ENCODE measurements at places on chromosomes 6 and 20. TPM values are rescaled to one million over a fixed set of nuclear protein-coding genes. Genes with fewer than 3 reads are reported as not detected.

Gene PLEKHG1
- total RNA-seq, result 34.2 TPM

Gene TSPO2
- total RNA-seq, result not detected

Gene MRAP2
- total RNA-seq, result 1.0 TPM

Gene IGF2R
- total RNA-seq, result 53.5 TPM

Gene NFATC2
- 0.76 TPM for total RNA-seq

Gene VNN1
- 0.12 TPM for total RNA-seq

Gene BTN1A1
- not detected for total RNA-seq

- ATAC-seq, result no peak
Observed at GRCh38 chr20:19482726-19483125, 270.3 kb downstream of the SLC24A3 start.

GRCh38 chr6:21780679-21781078 is 187.1 kb downstream of the SOX4 start:
- no peak for ATAC-seq

DNA sequence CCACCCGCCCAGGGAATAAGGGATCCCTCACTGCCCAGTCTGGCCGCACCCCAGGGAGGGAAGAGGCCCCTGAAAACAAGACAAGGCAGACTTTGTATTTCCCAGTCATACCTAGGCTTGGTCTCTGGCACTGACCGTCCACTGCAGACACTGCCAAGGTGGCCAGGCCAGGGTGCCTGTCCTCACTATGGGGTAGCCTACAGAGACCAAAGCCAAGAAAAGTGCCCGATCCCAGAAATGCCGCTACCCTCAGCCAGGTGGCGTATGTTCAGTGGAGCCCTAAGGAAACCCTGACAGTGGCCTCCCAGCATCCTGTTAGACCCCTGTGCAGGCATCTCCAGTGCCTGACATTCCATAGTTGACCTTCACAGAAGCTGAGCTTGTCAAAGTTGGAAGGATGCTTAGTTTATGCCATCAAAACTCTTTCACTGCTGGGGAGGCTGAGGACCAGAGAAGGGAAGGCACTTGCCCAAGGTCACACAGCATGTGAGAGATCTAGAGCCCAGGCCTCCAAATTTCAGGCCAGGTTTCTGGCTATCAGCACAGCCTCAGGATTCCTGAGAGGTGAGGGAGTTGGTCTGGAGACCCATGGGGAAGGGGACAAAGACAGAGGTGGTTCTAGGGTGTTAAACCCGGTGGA is 2.5 kb downstream of the SCRT2 start:
- ATAC-seq, result no peak

- peak; percentile 4 for ATAC-seq
Observed at GRCh38 chr6:2783188-2783963, 18.2 kb downstream of the WRNIP1 start.

GRCh38 chr6:13453153-13453552 is 34.2 kb downstream of the GFOD1 start:
- no peak for ATAC-seq

- ATAC-seq, result no peak
Observed at GRCh38 chr20:4546786-4547185, 174.9 kb upstream of the PRND start.

DNA sequence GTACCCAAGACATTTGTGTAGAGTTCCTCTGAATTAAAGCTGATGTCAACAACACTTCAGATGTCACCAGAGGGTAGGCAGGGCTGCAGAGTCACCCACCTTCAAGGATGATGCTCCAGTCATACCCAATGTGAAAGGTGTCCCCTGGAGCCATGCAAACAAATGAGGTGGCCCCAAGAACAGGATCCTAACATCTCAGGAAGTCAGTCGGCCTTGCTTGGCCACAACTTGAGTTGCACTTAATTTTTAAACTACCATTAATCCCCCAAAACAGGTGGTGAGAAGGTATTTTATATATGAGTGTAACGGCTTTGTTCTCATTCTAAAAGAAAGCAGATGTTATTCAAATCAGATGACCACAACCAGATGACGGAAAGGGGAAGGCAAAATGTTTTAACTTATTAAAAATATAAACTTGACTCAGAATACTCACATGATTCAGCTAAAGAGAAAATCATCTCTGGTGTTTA is 21.1 kb upstream of the SERPINB1 start:
- ATAC-seq, result peak; percentile 43

GRCh38 chr6:68094070-68094469 is 541.0 kb upstream of the ADGRB3 start:
- ATAC-seq, result no peak

DNA sequence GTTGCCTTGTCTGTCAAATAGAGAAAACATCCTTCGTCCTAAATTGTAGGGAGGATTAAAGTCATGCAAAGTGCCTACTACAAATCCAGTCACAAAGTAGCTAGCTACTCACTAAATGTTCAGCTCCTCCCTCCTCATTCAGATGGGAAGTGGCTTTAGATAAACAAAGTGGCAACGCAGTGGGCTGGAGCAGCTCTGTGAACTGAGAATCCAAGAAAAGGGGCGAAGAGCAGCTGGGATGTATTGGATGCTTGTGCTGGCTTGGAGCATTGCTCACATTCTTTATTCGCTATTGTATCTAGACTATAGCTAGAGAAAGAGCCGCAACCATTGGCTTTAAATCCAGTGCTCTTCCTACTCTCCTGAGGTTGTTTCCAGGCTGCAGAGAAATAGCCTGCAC is 10.3 kb downstream of the MOG start:
- ATAC-seq, result no peak

- ATAC-seq, result no peak
Observed at GRCh38 chr6:159450815-159451465, 242.1 kb downstream of the SOD2 start.

DNA sequence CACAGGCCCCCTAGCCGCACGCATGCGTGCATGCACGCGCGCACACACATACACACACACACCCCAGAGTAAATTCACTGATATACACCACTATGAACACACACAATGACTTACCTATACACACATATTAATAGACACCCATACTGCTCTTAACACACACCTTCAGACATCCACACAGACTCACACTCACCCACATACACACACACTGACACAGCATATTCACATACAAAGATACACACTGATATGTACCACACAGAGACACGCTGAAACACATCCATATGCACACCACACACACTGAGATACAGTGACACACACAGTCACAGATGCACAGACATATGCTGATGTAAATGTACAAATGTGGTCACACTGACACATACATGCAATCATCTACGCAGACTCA is 5.6 kb downstream of the SGK2 start:
- no peak for ATAC-seq

- no peak for ATAC-seq
Observed at GRCh38 chr6:110185879-110186278, 5.7 kb downstream of the CDC40 start.

DNA sequence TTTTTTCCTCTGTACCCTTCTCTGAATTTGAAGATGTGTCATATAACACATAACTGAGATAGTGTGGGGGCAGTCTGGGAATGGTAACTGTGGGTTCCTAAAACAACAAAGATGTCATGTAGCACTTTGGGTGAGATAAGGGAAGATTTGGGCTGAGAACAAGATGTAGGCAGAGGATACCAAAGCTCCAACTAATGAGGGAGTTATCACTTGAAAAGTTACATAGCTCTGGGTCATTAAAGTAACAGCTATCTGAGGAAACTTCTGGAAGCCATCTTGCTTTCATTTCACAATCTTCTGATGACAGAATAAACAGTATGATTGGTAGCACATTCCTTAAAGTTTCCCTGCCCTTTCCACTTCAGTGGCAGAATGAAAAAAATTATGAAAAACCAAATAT is 255.4 kb downstream of the TBX18 start:
- no peak for ATAC-seq

DNA sequence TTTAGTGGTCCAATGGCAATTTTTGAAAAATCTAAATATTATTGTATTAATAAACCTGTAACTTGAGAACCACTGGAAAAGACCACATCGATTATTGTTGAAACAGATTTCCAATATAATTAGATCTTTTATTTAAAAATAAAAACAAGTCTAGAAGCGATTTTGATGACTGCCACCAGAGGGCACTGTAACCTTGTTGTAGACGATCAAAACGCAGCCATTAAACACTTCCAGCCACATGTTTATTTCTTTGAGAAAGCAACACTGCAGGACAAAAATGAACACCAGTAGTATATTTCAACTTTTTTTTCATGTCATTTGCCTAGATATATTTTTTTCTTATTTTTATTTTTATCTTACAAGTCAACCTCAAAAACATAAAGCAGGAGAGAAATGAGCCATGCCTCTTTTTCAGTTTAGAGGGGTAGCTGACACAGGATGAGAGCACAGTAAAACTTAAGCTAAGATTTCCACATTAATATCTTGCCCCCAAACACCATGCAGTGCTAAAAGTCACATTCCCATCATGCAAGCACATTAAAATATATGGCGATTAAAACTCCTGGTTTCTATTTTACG is 115.4 kb downstream of the OPRM1 start:
- ATAC-seq, result peak; percentile 60

- no peak for ATAC-seq
Observed at GRCh38 chr20:45948742-45949541, 14.5 kb downstream of the PCIF1 start.

DNA sequence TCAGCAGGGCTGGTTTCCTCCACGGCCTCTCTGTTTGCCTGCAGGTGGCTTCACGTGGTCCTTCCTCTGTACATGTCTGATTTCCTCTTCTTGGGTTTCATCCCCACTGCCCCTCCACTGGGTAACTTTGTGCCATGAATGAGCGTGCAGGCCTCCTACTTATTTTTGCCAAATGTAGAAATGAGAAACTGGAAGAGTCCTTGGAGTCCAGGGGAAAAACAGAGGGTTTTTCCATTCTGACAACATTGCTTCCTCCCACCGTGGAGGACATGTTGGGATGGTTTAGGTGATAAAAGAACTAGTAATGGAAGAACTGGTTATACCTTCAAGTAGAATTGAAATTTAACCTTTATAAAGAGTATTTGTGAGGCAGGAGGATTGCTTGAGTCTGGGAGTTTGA is 699.5 kb downstream of the QKI start:
- ATAC-seq, result no peak

DNA sequence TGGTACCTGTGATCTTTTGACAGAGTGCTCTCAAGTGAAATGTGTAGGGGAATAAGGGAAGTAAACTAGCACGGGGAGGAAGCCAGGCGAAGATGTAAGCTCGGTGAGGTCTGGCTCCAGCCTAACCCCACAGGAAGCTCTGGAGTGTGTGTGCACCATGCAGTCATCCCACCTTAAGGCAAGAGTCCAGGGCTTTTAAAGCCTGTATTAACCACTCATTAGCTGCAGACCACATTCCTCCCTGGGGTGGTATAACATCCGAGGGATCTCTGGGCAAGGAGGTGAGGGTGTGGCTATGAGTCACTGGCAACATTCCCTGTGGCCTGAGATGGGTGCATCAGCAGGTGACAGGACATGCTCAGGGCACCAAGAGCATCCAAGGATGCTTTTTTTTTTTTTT is 12.5 kb upstream of the RANBP9 start:
- ATAC-seq, result peak; percentile 90

- no peak for ATAC-seq
Observed at GRCh38 chr20:53609491-53610445, 16.1 kb upstream of the ZNF217 start.

- ATAC-seq, result no peak
Observed at GRCh38 chr20:33046412-33046811, 7.3 kb upstream of the BPIFB3 start.

- ATAC-seq, result peak; percentile 95
Observed at GRCh38 chr20:13029687-13030375, 21.1 kb downstream of the SPTLC3 start.
